Renal pelvis (tissue), 12 donors: ENCODE measurements at places on chromosomes 2 and 18.

DNA sequence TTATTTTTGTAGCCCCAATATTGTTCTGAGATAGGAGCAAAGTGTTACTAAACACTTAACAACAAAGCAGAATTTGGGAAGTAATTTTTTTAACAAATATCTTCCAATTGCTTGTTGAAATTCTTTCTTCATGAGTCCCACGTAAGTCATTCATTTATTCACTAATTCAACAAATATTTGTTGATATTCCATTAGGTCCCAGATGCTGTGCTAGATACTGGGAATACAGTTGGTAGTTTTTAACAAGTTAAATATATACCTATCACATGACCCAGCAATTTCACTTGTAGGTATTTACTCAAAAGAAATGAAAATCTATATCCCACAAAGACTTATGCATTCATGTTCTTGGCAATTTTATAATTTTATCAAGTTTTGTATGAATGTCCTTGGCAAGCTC lies 7.0 kb upstream of the BBS5 start:
- DNase-seq = no peak

DNA sequence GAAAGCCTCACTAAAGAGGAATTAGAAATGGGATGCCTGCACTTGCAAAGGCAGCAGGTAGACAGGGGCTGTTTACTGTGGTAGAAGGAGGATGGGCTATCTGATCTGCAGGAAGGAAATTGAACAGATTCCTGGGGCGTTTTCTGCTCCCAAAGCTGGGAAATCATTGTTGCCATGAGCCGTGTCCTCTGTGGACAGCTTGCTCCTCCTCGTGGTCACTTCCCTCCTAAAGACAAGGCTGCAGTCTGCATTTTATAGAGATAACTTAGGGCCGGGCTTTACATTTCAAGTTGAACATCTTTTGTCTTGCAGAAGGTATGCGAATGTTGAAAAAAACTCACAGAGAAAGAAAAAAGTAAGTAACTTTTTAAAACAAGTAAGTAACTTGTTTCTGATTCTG lies 50.9 kb downstream of the DCDC2C start:
- DNase-seq = no peak

GRCh38 chr2:31065356-31065755 lies 72.9 kb downstream of the GALNT14 start:
- DNase-seq = no peak

DNA sequence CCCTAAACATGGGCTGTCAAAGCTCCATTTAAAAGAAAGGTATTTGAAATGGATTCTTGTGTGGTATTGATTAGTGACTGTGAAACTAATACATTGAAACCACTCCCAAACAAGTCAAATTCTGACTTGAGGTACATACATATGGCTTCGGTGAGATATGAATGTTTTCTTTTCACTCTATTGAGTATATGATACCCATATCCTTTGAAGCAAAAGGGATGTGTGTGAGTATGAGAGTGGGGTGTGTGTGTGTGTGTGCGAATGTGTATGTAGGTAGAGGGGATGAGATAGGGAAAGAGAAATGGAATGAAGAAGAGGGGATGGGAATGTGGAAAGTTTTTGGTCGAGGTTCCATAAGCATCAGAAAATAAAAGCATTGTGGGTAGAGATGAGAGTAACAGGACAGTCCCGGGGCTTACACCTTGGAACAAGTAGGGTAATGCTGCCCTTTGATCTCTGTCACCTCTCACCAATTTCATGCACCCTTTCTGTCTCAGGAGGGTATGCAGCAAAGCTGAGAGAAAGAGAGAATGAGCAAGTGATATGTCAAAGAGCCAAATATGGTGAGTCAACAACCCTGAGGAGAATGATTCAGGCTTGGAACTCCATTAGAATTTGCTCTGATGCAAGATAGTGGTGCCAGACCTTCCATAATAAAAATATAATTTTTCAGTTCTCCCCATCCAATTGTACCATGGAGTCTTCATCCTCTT lies 64.0 kb upstream of the ZEB2 start:
- DNase-seq = no peak

DNA sequence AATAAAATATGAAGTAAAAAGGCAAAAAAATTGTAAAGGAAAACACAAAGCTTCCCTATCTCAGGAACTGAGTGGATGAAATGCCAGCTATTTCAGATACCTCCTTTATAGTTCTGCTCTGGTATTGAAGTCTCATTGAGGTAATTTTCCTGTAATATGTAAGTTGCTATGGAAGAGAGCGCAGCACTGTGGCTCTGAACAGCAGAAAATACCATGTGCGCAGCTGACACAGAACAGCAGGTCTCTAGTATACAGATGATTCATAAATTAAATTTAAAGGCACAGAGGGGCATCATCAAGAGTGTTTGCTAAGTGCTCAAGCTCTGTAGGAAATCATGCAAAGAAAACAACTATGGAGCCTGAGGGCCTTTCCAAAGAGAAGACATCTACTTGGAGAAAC lies 315.3 kb upstream of the CDH7 start:
- no peak for DNase-seq

DNA sequence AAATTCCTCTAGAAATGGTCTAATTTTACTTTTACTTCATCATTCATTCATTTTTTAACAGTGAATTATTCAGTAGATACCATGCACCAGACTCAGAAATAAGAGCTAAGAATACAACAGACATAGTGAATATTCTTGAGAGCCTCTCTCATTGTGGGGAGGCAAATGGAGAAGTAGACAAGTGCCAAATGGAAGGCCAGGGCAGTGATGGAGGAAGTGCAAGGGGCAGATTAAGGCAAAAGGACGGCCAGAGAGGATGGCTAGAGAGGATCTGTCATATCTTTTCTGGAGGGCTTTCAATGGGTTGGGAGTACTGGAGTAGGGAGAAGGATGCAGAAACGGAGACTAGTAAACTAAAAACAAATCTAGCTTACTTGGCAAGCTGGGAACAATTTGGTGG lies 19.0 kb upstream of the RMDN2 start:
- DNase-seq = no peak

DNA sequence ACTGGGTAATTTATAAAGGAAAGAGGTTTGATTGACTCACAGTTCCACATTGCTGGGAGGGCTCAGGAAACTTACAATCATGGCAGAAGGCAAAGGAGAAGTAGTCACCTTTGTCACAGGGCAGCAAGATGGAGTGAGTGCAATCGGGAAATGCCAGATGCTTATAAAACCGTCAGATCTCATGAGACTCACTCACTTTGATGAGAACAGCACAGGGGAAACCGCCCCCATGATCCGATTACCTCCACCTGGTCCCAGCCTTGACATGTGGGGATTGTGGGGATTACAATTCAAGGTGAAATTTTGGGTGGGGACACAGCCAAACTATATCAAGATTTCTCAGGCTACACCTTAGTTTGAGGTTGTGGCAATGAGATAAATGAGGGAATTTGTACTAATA lies 54.9 kb downstream of the AKAIN1 start:
- no peak for DNase-seq

GRCh38 chr18:56747032-56747658 lies 96.0 kb downstream of the WDR7 start:
- DNase-seq = no peak

- DNase-seq = peak; percentile 93
These were observed 138.4 kb upstream of the CCDC68 start for GRCh38 chr18:55097456-55098170.

- peak; percentile 64 for DNase-seq
These were observed 155.7 kb downstream of the IRS1 start for GRCh38 chr2:226643946-226644282.

- no peak for DNase-seq
These were observed 843.2 kb upstream of the FANCL start for GRCh38 chr2:59084326-59084725.

- DNase-seq = no peak
These were observed 350.4 kb upstream of the ZC3H15 start for GRCh38 chr2:186135686-186136085.

GRCh38 chr2:16362611-16363010 lies 303.0 kb downstream of the CYRIA start:
- no peak for DNase-seq

DNA sequence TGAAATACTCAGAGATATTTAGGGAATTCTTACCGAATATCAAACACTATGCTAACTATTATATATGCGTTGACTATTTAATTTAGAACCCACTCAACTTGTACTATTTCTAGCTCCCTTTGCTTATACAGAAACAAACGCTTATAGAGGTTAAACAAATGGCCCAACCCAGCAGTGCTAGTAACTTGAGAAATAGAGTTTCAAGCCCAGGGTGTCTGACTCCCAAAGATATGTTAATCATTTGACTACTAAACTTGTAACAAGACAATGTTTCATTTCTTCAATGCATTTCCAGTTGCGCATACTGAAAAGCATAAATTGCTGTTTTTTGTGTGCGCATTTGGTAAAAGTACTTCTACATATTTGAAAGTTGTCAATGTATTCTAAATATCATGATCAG lies 310.3 kb downstream of the GALNT13 start:
- DNase-seq = no peak

DNA sequence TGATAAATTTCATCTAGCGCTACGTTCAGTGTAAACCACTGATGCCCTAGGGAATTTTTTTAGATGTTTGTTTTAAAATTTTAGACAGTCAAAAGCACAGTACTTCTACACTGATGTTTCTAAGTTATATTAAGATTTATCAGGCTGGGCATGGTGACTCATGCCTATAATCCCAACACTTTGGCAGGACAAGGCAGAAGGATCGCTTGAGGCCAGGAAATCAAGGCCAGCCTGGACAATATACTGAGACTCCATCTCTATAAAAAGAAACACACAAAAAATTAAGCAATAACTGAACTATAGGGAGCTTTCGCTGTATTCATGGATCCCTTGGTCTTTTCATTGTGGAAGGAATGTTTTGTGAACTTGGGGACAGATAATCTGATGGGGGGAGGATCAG lies 50.6 kb upstream of the MAPRE2 start:
- no peak for DNase-seq

- no peak for DNase-seq
These were observed 147.8 kb upstream of the MMADHC start for GRCh38 chr2:149735237-149735958.

- no peak for DNase-seq
These were observed 81.0 kb downstream of the TMEM131 start for GRCh38 chr2:97914691-97915213.

GRCh38 chr2:6982934-6983589 lies 65.8 kb downstream of the RNF144A start:
- no peak for DNase-seq

DNA sequence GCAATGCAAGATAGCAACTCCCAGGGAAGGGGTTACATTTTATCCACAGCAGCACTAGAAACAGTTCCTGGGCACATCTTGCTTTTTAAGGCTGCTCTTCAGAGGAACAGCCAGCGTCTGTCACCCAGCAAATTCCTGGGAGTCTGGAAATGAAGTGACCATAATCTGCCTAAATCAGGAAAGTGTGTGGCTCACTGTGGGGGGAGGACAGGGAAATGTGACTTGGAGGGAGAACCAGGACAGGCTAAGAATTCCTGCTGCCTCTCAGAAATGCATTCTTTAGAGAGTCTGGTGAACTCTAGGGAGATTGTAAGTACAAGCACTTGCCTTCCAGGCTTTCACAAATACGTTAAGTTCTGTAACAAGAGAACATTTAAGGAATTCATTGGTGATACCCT lies 364.3 kb upstream of the SPHKAP start:
- DNase-seq = no peak

DNA sequence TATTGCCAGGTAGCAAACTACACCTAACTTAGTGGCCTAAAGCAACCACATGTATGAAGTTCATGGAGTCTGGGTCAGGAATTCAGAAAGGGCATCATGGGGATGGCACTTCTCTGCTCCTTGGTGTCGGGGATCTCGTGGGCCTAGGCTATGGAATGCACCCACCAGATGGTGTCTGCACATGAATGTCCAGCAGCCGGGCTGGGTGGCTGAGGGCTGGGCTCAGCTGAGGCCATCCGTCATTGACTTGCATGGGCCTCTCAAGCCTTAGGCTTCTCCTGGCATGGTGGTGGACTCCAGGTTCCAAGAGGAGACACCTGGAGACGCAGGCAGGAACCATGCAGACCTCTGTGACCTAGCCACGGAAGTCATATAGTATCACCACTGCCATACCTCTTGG lies 26.0 kb upstream of the RPL31 start:
- no peak for DNase-seq
